ENCODE measurements at places on chromosomes 11 and 22.

GRCh38 chr22:40757071-40757470, 62.1 kb downstream of the SLC25A17 start:
- no peak for DNase-seq

DNA sequence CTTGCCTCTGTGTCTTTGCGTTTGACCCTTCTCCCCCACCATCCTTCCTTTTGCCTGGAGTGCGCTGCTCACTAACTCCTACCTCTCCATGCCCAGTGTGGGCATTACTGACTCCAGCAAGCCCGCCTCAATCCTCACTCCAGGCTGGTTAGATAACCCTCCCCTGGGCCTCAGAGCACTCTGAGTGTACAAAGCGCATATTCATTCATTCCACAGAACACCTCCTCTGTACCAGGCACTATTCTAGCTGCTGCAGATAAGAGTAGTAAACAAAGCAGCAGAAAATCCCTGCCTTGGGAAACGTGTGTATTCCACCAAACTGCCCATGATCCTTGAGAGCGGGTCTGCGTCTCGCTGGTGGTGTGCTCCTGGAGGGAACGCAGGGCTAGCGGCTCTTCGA, 3.2 kb downstream of the SLC22A8 start:
- no peak for DNase-seq

GRCh38 chr11:117096201-117096991, 1.8 kb downstream of the SIK3 start:
- no peak for DNase-seq

GRCh38 chr11:95924414-95924760, 480 bp upstream of the MTMR2 start:
- DNase-seq: no peak

DNA sequence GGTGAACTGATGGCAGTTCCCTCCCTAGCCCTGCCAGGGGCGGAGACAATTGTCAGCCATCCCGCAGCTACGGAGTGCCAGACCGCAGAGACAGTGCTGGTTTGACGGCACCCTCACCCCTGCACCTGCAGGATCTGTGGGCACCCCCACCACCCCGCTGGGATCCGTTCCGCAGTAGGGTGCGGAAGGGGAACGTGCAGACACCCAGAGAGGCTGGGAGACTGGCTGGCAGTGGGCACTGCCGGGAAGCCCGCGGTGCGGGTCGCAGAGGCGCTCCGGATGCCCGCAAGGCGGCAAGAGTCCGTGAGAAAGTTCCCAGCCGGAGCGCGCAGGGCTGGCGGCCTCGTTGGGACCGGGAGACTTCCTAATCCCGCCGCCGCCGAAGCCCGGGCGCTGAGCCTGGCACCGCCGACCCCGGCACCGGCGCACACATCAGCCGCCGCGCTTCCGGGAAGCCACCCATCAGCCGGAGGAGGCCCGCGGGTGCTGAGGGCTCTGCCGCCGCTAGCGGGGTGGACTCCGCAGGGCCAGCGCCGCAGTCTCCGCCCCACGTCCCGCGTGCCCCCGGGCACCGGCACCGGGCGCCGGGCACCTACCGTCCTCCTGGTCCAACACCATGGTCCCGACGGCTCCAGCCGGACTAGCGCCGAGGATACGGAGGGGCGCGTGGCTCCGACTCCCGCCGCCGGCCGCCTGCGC, 4.3 kb upstream of the LMO1 start:
- no peak for DNase-seq

- peak; percentile 12 for DNase-seq
Observed at GRCh38 chr11:15843309-15843872, 513.0 kb downstream of the SOX6 start.

GRCh38 chr11:77233011-77233410, 68.5 kb downstream of the GDPD4 start:
- no peak for DNase-seq

DNA sequence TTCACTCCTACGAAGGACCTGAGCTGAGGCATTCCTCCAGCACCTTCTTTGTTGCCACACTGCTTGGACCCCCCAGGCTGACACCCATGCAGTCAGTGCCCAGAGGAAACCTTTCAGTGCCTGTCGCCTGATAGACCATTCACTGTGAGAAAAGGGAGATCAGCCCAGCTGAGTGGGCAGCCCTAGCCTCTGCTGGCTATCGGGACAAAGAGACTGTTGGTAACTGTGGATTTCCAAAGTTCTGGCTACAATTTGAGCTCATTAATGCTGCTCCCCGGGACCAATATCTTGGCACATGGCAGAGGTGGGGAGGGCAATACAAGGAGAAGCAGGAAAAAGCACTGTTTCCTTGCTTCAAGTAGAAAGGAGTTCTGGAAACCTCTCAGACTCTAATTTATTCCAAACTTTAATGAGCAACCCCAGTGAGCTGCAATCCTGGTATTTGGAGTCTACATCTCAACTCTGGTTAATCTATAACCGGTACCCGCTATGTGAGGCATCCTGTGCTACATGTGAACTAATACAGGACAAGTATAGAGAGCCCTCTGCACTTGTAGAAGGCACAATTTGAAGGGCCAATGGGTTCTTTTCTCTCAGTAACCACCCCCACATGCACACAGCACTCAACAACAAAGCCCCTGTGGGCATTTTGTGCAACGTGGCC, 200.7 kb upstream of the NCAM1 start:
- no peak for DNase-seq

DNA sequence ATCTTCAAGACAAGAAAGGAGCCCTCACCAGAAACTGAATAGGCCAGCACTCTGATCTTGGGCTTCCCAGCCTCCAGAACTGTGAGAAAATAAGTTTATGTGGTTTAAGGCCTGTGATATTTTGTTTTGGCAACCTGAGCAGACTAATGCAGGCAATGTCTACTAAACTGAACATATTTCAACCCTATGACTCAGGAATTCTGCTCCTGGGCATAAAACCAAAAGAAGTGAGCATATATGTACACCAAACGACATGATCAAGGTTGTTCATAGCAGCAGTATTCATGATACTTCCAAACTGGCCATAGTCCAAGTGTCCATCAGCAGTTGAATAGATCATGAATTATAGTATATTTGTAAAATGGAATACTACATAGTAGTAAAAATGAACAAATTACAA, 29.0 kb downstream of the CSNK2A3 start:
- DNase-seq: no peak

- no peak for DNase-seq
Observed at GRCh38 chr11:33687733-33688479, 12.7 kb downstream of the C11orf91 start.

GRCh38 chr11:2300936-2301630, 635 bp downstream of the C11orf21 start:
- DNase-seq: no peak

- no peak for DNase-seq
Observed at GRCh38 chr11:92249156-92249753, 24.6 kb downstream of the FAT3 start.

All from NCI-H1048 (cell line).